ENCODE measurements at places on chromosomes 5 and 9.
A peak's percentile ranks its signal among the peaks of the same experiment; 100 is the strongest.

DNA sequence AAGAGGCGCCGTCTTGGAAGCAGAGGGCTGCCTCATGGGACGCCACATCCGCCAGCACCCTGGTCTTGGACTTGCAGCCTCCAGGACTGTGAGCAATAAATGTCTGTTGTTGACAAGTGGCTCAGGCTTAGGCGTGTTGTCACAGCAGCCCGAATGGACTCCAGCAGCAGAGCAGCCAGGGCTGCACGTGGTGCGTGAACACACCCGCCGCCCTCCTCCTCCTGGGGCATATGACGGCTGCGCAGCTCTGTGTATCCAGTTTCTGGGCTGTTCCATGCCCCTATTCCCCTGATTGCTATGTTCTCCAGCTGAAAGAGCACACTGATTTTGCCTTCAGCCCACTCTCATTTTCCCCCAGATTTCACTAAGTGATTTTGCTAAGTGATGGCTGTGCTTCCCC lies 36.0 kb upstream of the CLPTM1L start:
- DNase-seq: no peak

GRCh38 chr5:78899922-78900362 lies 85.2 kb downstream of the ARSB start:
- DNase-seq: no peak

GRCh38 chr5:144864118-144864517 lies 693.4 kb downstream of the KCTD16 start:
- DNase-seq: no peak

GRCh38 chr9:73076970-73077369 lies 74.7 kb upstream of the ANXA1 start:
- DNase-seq: no peak

DNA sequence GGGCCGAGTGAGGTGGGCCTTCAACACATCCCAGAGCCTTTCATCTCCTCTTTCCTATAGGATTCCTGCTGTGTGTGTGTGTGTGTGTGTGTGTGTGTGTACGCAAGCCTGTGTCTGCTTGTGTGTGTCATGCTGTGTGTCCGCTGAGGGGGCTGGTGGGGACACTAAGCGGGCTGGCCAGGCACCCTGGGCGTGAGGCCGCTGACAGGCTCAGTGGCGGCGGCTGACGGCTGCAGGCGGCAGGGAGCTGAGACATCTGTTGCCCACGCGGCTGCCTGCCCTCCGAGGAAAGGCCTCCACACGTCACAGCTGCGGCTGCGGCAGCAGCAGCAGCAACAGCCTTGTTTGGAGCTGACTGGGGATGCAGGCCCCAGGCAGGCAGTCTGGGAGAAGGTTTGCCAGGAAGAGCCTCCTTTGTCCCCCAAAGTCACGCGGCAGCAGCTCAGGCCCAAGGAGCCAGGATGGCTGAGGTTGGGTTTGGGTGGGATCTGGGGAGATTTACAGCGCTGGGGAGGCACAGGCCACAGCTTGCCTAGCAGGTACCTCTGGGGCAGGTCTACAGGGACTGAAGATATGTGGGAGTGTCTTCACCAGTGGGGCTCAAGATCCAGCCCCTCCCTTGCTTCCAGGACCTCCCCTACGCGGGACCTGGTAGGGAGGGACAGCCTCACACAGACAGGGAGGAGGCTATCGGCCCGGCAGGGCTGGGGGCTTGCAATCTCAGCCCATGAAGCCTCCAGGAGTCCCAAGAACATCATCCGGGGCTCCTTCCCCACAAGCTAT lies 1.8 kb downstream of the PDLIM4 start:
- DNase-seq: no peak

- peak; percentile 81 for DNase-seq
Measured at GRCh38 chr9:36258208-36258995, at the start of gene GNE. Gene GNE (minus strand): TSS chr9:36258448. CDS start chr9:36249355, 9,093 bp downstream.

DNA sequence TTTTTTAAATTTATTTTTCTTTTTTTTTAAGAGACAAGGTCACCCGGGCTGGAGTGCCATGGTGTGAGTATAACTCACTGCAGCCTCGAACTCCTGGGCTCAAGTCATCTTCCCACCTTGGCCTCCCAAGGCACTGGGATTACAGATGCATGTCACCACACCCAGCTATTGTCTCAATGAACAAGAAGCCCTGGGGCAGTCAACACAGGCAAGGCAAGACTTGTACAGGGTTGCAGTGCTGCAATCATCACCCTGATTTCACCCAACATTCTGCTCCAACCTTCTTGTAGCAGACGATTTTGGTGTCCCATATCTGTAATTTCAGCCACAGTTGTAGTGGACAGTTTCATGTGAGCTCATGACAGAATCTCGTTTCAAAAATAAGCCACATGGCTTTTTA lies 205.8 kb upstream of the KIF2A start:
- no peak for DNase-seq

DNA sequence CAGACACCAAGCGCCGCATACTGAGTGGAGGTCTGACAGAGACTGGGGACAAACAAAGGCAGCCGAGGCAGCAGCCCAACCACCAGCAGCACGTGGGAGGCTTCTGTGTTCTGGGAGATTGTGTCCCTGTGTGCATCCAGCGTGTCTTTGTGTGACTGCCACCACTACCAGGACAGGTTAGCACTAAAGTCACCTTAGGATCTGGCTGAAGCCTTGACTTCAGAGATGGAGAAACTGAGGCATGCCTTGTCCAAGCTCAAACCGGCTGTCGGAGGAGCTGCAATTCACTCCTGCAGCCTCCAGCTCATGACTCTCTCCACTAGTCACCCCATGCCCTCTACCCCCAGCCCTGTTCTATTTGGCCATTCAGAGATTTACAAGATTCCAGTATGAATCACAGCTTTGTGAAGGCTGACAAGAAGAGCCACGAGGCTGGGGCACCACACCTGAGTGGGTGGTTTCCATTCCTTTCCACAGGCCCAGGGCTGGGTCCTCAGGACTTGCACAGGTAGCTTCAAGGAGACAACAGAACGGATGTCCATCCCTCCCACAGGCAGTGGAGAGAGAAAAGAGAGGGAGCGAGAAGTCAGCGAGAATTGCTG lies 69.3 kb downstream of the SHB start:
- DNase-seq: no peak

GRCh38 chr5:59519338-59519737 lies 374.2 kb downstream of the PDE4D start:
- DNase-seq: no peak

GRCh38 chr5:127011961-127012644 lies 18.3 kb downstream of the MARCHF3 start:
- DNase-seq: no peak

Measured in HS-5 (cell line).